ENCODE measurements at places on chromosomes 5 and 9.

- no peak for DNase-seq
Measured at GRCh38 chr9:118236625-118237024, 532.4 kb downstream of the TLR4 start.

GRCh38 chr5:176553260-176554085 is 4.3 kb downstream of the CDHR2 start:
- no peak for DNase-seq

- no peak for DNase-seq
Measured at GRCh38 chr9:128972956-128973355, 25.5 kb downstream of the NUP188 start.

DNA sequence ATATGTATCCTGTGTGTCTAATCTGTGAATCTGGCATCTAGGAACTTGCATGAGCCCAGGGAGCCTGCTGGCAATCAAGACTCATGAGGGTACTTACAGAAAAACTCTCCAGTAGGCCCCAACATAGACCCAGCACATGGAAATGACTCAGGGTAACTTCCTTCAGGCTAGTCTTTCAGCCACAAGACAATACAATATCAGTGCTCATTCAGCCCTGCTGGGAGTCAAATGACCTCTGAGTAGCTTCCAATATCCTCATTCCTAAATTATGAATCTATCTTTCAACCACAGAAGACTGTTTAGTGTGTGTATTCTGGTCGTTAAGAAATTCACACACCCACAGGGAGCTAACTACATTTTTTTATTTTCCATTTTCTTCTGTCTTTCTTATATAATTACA is 1273.0 kb downstream of the EFNA5 start:
- DNase-seq: no peak

- no peak for DNase-seq
Measured at GRCh38 chr5:154501566-154501965, 23.5 kb upstream of the HAND1 start.

DNA sequence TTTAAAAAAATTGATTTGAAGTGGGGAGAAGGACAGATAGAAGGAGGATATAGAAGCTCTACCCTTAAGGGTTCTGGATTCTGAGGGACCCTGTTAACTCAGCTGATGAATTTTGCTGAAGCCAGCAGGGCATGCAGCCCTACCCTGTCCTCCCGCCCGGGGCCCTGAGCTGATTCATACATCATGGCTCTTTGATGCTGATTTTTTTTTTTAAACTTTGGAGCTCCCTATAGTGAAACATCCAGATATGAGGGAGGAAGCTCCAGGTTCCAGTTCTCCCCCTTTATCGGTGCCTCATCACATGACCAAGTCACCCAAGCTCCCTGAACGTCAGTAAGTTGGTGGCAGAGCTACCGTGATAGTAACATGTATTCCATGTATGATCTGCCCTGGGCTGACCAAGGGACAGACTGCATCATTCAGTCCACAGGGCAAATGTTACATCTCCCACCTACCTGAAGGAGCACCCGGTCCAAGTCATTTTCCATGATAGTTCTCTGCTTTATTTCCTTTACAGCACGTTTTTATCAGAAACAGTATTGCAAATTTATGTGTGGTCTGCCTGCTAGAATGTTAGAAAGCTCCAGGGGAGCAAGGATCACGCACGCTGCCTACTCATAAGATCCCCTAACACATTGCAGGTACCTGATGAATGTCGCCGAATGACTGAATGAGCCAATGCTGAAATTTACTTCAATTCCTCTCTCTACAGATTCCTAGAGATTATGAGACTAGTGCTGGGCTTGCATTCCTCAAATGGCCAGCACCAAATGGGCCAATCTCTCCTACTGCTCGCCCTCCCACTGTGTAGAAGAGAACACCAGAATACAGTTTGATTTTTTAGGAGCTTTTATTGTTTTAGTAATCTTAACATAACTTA is 25.9 kb downstream of the SPARC start:
- DNase-seq: no peak

DNA sequence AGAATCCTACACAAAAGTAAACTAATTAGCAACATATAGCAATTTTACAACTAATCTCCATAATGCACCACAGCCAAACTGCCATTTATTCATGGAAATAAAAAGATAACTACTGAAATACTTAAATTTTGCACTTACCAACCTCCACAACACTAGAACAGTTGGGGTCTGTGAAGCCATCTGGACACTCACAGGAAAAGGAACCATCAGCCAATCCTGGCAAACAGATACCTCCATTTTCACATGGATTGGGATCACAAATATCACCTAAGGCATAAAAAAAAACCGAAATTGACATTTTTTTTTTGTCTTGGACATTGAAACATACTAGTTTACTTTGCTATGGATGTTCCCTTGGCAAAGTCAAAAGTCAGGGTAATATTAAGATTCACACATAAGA is 130.7 kb downstream of the EDIL3 start:
- no peak for DNase-seq

GRCh38 chr5:157025093-157025698 is 33.7 kb downstream of the HAVCR1 start:
- DNase-seq: no peak

Measured in stimulated activated CD4-positive, alpha-beta T cell treated with anti-CD3 and anti-CD28 coated beads, Interleukin-4, amount 100 ng/mL, for 4 hours (primary cell).